RCC 7860 (cell line): ENCODE measurements at places on chromosomes 6 and 20.
A peak's percentile ranks its signal among the peaks of the same experiment; 100 is the strongest.

- no peak for DNase-seq
Observed at GRCh38 chr6:108350528-108350927, 55.7 kb downstream of the AFG1L start.

- no peak for DNase-seq
Observed at GRCh38 chr6:72676995-72677394, 55.1 kb downstream of the KCNQ5 start.

GRCh38 chr6:168160506-168161370, 81.7 kb upstream of the FRMD1 start:
- DNase-seq, result no peak

DNA sequence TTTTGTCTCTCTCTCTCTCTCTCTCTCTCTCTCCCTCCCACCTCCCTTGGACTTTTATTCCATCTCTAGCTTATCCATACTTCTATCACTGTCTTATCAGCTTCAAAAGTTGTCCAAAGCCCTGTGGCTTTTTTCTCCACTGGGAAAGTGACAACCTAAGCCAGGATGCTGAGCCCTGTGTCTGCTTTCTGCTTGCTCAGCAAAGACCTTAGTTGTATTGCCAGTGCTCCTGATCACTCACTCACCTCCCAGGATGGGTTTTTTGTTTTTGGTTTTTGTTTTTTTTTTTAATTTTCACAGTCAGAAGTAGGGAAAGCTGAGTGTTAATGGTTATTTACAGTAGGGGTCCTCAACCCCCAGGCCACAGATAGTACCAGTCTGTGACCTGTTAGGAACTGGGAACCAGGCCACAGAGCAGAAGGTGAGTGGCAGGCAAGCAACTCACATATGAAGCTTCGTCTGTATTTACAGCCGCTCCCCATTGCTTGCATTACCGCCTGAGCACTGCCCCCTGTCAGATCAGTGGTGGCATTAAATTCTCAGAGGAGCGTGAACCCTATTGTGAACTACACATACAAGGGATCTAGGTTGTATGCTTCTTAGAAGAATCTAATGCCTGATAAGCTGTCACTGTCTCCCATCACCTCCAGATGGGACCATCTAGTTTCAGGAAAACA, 125.0 kb upstream of the ID4 start:
- no peak for DNase-seq

DNA sequence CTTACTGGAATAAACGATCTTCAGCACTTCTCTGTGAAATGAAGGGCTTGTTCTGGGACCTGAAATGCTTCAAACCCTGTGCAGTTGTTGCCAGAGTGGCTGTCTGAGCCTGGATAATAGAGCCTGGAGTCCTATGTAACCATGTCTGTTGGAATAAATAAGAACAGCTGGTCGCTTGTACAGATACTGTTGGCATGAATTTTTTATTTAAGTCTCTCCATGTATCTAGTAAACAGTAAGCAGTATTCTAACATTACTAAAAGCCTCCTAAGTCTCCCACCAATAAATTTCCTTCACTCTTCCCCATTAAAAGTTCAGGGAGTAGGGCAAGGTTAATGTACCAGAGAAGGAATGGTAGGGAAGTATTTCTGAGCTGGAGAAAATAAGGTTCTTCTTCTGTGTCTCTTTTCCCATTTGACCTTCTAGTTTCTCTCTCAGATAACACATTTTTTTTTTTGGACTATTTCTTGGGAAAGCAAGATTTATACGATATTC, 227.5 kb downstream of the PRL start:
- DNase-seq, result no peak

DNA sequence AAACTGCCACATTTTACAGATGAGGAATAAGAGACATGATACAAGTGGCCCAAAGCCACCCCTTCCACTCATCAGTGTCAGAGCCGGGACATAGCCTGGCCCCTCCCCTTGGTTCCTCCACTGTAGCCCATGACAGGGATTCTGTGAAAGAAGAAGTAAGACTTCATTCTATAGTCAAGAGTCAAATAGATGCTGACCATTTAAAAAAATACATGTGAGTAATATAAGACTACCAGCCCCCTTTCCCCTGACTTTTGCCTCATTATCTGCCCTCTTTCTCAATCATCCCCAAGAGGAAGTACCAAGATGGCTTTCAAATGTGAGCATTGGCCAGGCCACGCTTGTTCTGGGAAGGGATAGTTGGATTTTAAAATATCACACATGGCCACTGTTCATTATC, 57.8 kb upstream of the TAB2 start:
- no peak for DNase-seq

DNA sequence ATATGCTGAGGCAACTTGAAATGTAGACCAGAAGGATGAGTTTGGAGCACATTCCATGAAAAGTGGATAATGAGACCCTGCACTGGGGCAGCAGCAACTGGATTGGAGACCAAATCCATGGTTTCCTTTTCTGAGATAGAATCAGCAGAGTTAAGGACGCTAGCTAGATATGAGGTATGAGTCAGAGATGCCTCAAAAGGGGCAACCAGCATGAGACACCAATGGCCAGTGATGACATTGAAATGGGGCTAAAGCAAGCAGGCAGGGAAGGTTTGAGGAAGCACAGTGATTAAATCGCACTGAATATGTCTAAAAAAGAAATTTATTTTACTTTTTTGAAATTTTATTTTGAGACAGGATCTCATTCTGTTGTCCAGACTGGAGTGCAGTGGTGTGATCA, 802.4 kb downstream of the TFAP2A start:
- DNase-seq, result peak; percentile 10

- no peak for DNase-seq
Observed at GRCh38 chr6:113588646-113589045, 268.5 kb upstream of the MARCKS start.

DNA sequence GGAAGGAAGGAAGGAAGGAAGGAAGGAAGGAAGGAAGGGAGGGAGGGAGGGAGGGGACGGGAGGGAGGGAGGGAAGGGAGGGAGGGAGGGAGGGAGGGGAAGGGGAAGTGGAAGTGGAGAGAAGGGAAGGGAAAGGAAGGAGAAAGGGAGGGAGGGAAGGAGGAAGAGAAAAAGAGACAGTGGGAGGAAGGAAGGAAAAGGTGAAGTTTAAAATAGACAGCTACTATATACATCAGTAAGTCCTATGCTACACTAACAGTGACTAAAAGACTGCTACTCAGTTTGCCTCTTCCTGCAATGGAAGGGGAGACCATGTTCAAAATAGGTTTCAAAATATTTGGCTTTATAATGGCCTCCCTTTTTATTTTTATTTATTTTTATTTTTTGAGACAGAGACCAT, 22.5 kb downstream of the MAP3K5 start:
- no peak for DNase-seq

DNA sequence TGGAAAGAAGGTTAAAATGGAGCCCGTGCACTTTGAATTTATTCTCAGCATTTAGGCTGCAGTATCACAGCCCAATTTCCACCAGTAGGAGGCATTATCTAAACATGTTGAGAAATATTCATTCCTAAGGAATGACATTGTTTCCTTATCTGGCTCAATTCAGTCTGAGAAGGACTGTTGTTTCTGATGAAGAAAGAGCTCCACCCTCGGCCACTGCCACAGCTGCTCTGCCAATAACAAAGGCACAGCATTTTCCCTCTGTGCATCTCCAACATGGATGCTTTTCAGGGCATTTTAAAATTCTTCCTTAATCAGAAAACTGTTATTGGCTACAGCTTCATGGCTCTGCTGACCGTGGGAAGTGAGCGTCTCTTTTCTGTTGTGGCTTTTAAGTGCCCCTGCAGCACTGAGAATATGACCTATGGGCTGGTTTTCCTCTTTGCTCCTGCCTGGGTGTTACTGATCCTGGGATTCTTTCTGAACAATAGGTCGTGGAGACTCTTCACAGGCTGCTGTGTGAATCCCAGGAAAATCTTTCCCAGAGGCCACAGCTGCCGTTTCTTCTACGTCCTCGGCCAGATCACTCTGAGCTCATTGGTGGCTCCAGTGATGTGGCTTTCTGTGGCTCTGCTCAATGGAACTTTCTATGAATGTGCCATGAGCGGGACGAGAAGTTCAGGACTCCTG, at the start of gene CALHM5:
CALHM5 (plus strand) TSS at position 216 of the 687 bp plus-strand sequence; CDS start at position 274, 58 bp downstream.
- peak; percentile 37 for DNase-seq

- DNase-seq, result no peak
Observed at GRCh38 chr6:24227556-24227955, 101.5 kb downstream of the NRSN1 start.
